ENCODE measurements at places on chromosomes 11 and 22.

GRCh38 chr11:5818245-5818886, 9.6 kb downstream of the OR52N2 start:
- DNase-seq, result no peak

DNA sequence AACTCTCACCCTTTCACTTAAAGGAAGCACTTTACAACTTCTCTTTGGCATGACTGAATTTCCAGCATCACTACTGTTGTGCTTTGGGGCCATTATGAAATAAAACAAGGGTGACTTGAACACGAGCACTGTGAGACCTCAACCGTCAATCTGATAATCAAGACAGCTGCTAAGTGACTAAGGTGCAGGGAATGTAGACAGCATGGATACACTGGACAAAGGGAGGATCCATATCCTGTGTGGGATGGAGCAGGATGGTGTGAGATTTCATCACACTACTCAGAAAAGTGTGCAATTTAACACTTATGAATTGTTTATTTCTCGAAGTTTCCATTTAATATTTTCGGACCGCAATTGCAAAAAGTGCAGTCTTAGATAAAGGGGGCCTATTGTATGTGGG, 16.1 kb upstream of the EXPH5 start:
- DNase-seq, result no peak

DNA sequence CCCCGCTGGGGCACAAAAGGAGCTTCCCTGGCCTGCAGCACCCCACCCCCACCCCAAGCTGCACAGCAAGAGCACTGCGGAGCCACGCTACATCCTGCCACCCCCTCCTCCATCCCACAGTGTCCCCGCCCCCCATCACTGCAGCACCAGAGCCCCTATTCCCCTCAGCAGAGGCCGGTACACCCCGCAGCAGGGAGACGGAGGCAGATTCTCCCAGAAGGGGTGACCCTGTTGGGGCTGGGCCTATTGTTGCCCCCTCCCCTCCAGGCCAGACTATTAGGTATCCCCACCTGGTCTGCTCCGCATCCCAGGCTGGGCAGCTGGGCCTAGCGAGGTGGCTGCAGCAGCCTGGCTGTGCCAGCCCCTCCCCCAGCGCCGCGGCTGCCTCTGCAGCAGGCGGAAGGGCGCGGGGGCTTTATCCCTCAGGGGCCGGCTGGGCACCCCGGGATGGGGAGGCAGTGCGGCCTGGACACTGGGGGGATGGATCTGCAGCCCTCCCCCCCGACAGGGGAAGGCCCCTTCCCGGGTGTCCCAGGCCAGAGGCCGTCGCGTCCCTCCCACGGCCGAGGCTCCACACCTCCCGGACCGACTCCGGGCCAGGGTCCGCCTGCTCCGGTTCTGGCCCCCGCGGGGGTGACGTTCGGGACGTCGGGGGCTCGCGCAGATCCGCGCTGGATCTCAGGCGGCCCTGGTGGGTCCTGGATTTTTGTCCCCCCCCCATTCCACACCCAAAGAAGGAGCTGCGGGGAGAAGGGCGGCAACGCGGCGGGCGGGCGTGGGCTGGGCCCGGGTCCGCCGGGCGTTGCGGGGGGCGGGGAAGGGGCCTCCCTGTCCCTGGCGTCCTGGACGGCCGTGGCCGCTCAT, 943 bp downstream of the DUSP8 start:
- no peak for DNase-seq

GRCh38 chr11:2394818-2395105, 5.8 kb upstream of the TSSC4 start:
- DNase-seq, result no peak

- DNase-seq, result no peak
Observed at GRCh38 chr11:107392611-107393010, 65.0 kb downstream of the CWF19L2 start.

All from stimulated activated effector memory CD8-positive, alpha-beta T cell treated with anti-CD3 and anti-CD28 coated beads, Interleukin-12 subunit alpha, Interleukin-12 subunit beta, amount 100 ng/mL, for 72 hours (primary cell).